ENCODE measurements at places on chromosomes 6 and 20.

DNA sequence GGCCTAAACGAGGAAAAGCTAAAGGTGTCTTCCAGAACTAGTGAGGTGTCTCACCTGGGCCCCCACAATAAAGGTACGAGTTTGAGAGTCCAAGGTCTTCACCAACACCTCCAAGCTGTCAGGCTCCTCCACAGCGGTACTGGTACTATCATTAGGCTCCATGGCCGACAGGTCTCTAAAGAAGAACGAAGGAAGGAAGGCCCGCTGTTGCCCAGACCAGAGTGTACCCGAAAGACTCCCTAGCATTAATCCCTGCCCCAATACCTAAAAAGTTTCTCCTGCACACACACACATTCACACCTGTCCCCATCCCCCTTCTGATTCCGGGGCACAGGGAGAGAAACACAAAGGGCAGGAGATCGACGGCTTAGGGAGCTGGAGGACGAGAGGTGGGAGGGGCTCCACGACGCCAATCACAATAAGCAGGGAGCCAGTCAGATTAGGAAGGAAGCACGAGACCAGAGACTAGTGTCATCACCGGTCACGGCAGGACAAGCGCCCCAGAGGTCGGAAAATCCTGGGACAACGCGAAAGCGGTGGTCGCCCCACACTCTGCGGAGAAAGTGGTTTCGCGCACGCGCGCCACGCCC lies 764 bp downstream of the BAG6 start:
- peaks cover 88% of the 10 kb centered on the region for H3K36me3 ChIP-seq
- no peaks in the 10 kb centered on the region for H3K27me3 ChIP-seq
- peaks cover 59% of the 10 kb centered on the region for H3K4me1 ChIP-seq
- peak overlapping the region; percentile 100 for H3K27ac ChIP-seq

GRCh38 chr6:169957351-169957963 lies 206.0 kb downstream of the ERMARD start:
- DNase-seq = peak; percentile 17
- no peak overlapping the region for H3K27ac ChIP-seq
- no peaks in the 10 kb centered on the region for H3K36me3 ChIP-seq
- peaks cover 16% of the 10 kb centered on the region for H3K4me1 ChIP-seq
- peaks cover 31% of the 10 kb centered on the region for H3K27me3 ChIP-seq

DNA sequence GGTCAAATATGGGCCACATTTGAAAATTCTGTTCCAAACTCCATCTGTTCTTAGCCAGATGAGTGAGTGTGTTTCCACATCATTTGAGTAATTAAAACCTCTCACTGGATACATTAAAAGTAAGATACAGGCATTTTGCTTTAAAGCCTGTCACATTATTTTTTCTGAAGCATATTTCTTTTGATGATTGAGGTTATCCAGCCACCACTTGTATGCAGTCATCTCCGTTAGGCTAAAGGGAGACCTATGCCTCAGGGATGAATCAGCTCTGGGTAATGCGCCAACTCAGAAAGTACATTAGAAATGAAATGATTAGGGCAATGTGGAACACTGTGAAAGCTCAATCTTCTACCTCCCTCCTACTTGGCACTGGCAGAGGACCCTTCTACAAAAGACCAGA lies 90.7 kb downstream of the SNAP25 start:
- H3K27me3 ChIP-seq = peaks cover 43% of the 10 kb centered on the region
- H3K4me3 ChIP-seq = no peak overlapping the region
- H3K4me1 ChIP-seq = peaks cover 13% of the 10 kb centered on the region
- H3K36me3 ChIP-seq = no peaks in the 10 kb centered on the region
- no peak for DNase-seq

- DNase-seq = peak; percentile 44
- no peak overlapping the region for H3K4me3 ChIP-seq
- H3K36me3 ChIP-seq = no peaks in the 10 kb centered on the region
- no peak overlapping the region for H3K27ac ChIP-seq
- no peaks in the 10 kb centered on the region for H3K27me3 ChIP-seq
- peaks cover 11% of the 10 kb centered on the region for H3K4me1 ChIP-seq
Measured at GRCh38 chr6:25788305-25788922, 33.9 kb downstream of the SLC17A4 start.

GRCh38 chr6:128479048-128479666 lies 41.2 kb downstream of the PTPRK start:
- peak overlapping the region; percentile 46 for H3K4me3 ChIP-seq
- H3K27me3 ChIP-seq = no peaks in the 10 kb centered on the region
- no peaks in the 10 kb centered on the region for H3K36me3 ChIP-seq
- H3K4me1 ChIP-seq = peaks cover 22% of the 10 kb centered on the region

Data from activated T-cell treated with anti-CD3 and anti-CD28 coated beads, Interleukin-2, amount 50 U/mL, for 24 hours (primary cell).